ENCODE measurements at places on chromosomes 12 and 14.

DNA sequence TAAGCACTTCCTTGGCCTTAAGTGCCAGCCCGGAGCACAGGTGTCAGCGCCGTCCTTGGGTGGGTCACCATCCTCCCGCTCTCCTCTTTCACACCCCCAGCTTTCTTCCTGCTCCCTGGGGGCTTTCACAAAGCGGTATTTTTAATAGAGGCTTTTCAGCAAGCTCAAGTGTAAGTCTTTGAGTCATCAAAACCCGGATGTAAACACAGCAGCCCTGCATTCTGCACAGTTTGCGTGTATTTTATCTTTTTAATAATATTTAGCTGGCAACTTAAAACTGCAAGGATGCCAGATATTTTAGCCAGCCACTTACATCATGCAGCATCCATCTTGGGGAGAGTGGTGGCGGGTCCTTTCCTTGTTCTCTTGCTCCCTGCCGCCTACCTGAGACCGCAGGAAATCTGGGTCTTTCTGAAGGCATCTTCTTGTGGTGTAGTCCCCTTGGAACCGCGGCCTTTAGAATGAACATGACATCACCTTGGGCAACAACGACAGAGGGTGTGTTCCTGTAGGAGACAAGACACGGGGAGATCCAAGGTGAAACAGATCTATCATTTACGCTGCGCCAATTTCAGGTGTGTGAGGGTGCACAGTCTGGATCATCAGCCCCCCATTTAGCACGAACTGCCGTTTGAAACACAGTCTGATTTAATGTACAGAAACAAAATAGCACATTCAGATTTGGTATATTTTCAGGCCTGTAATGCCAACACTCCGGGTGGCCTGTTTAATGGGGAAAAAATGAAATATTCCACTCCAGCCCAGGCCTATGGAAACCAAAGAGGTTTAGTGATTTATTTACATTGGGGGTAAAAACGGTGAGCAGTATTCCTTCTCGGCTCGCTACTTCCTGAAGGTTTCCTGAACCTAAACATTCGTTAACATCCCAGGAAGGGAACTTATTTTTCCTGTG lies 12.5 kb upstream of the IRF2BPL start:
- DNase-seq, result no peak

- DNase-seq, result peak; percentile 40
These were observed 92.7 kb upstream of the DNM1L start for GRCh38 chr12:32586390-32586789.

- no peak for DNase-seq
These were observed 118.3 kb downstream of the SLC38A6 start for GRCh38 chr14:61099216-61099835.

- peak; percentile 71 for DNase-seq
These were observed 24.0 kb upstream of the LGR5 start for GRCh38 chr12:71415336-71416231.

GRCh38 chr14:49687942-49688700 lies at the start of gene POLE2:
Gene POLE2 (minus strand): TSS chr14:49688214. CDS start chr14:49688203, 11 bp downstream.
- peak; percentile 91 for DNase-seq

DNA sequence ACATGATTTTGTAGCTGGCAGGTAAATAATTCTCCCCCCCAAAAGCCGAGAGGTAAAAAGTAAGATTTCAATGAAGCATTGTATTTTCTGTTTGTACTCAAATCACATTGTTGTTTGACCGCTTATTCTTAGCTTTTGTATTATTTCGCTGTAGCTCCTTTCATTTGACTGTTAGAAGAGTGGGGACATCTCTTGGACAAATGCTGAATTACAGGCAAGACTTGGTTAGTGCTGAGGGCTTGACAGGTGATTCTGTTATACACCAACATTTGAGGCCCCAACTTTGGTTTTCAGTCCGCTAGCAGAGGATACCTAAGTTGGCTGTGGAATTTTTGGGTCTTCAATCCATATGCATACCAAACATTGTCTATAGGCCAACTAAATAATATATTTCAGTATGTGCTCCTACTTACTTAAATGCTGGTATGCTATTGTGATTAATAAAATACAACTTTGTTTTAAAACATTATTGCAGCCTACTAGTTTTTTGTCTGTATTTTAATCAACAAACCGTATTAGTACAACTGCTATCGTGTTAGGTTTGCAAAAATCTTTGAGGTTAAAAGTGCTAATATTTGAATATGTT lies 102.2 kb downstream of the ERC1 start:
- peak; percentile 54 for DNase-seq

DNA sequence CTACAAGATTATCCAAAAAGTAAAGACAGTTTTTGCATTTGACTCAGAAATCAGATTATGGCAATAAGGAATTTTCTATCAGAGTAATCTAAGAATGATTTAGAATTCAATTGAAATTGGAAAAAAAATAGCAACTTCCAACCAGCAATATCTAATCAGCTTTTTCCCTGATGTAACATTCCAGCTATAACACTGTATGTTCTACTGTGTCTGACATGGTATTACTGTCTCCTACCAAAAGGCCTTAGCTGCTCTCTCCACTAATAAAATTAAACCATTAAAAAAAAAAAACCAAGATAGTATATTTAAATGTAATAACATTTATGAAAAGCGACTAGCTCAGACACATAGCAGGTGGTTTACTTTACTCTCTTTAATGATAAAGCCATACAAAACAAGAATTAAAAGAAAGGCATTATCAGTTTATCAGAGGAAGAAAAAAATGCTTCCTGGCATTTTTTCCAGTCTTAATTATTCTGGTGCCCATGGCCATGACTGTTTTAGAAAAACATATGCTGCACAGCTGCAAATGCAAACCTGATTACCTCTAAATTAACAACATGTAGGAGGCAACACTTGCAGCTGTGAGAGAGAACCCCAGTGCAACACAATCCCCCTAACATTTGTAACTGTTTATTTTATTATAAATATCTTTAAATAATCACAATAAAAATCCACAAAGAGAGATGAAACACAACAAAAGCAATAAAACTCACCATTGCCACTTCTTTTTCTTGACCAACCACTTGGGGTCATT lies 28.8 kb downstream of the PHLDA1 start:
- DNase-seq, result no peak

- DNase-seq, result peak; percentile 53
These were observed 255.4 kb downstream of the DAD1 start for GRCh38 chr14:22333422-22334274.

DNA sequence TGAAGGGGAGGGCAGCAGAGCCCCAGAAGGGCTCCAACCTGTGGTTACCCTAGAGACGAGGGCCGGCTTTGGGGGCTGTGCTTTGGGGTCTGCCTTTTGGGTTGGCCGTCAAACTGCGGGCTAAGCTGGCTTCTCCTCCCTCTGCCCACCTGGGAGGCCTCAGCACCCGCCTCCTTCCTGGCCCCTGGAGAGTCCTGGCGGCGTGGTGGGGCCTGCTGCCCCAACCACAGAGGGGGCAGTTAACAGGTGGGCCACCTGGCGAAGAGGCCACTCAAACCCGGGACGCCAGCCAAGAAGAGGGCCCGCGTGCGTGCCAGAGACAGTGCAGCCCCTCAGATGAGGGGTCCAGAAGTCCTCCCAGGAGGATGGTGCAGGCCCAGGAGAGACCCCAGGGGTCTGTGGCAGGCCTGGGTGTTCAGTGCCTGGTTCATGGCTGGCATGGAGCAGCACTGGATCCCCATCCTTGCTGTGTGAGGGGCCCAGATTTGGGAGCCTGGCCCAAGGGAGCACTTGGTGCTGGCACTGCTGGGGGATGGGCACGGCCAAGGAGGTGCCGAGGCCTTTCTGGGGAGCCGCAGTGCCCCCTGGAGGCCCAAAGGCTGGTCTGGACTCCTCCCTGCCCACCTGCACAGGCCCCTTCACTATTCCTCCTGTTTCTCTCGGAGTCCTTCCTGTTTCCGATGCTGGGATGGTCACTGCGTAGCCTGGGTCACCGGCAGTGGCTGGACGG lies 48.8 kb downstream of the LRCOL1 start:
- peak; percentile 33 for DNase-seq

DNA sequence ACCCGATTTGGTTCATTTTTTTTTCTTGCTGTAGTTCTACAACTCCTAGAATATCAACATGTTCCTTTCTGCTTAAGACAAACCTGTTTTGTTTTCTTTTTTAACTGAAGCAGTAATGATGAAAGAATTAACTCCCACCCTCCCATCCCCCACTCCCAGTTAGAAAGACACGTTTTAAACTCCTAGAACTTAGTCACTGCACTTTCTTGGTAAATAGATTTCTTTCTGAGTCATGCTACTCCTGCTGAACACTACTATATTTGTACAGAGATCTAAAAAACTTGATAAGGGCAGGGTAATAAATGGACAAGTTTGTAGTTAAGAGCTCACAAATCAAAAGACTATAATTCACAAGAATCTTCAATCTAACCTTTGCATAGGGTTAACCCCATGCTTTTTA lies 118.9 kb upstream of the PTPRB start:
- DNase-seq, result no peak

DNA sequence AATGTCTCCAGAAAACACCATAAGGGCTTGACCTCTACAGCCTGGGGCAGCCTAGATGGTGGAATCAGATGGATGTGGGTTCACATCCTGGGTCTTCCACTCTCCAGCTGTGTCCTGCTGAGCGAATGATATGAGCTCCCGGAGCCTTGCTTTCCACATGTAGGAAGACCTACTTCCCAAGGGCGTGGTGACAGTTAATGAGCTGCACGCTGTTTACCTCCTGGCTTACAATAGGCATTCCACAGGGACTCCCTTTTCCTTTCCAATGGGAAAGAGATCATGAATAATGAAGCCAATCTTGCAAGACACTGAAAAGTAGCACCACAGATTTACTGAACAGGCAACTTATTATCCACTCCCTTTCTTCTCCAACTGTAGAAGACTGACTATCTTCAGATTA lies 46.1 kb downstream of the TMTC1 start:
- DNase-seq, result no peak

GRCh38 chr14:21894003-21894897 lies 220.6 kb upstream of the OR4E1 start:
- DNase-seq, result no peak

DNA sequence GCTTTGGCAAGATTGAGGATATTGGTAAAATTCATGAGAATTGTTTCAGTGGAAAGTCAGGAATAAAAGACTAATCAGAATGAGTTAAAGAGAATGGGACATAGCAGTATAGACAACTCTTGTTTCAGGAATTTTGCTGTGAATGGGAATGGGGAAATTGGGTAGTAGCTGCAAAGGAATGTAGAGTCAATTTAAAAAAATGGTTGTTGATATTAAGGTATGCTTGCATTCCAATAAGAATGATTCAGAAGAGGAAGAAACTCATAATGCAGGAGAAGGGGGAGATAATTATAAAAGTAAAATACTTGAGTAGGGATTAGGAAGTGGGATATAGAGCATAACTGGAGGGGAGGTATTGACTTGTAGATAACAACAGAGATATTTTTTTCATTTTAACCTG lies 40.7 kb downstream of the MNAT1 start:
- DNase-seq, result peak; percentile 52

GRCh38 chr14:92122351-92122677 lies 545 bp downstream of the CPSF2 start:
- peak; percentile 33 for DNase-seq

DNA sequence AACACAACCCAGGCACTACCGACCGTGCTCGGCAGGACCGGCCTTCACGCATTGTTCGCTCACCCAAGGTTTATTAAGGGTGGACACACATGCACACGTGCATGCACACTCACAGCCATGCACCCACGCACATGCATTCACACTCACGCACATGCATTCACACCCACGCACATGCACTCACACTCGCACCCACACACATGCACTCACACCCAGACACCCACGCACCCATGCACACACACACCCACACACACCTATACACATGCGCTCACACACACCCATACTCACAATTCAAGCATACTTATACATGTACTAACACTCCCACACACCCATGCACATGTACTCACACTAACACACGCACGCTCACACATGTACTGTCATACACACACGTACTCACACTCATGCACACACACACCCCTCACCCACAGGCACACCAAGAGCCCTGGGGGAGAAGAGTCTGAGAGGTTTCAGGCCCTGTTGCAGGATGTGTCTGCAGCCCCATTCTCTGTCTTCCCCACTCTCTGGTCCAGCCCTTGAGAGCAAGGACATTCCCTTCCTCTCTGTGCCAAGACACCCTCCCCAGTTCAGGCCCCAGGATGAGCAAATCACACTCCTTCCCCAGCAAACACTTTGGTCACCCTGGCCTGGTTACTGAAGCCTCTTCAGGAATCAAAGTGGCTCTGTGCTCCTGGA lies 49.4 kb upstream of the BCL11B start:
- DNase-seq, result peak; percentile 20

DNA sequence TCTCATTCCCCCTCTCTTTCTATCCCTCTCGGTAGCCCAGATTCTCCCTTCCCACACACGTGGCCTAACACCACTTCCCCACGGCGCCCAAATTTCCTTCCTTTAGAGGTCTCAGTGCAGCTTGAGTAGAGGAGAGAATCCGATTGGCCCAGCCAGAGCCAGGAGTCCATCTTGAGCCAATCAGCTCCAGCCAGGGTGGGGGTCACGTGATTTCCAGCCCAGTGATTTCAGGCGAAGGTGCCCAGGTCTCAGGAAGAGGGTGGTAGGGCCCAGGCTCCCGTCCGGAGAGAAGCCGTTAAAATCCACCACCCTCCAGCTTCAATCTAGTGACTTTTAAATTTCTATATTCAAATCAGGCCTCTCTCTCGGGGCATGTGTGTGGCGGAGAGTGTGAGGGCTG lies 45.2 kb upstream of the MYL2 start:
- no peak for DNase-seq

DNA sequence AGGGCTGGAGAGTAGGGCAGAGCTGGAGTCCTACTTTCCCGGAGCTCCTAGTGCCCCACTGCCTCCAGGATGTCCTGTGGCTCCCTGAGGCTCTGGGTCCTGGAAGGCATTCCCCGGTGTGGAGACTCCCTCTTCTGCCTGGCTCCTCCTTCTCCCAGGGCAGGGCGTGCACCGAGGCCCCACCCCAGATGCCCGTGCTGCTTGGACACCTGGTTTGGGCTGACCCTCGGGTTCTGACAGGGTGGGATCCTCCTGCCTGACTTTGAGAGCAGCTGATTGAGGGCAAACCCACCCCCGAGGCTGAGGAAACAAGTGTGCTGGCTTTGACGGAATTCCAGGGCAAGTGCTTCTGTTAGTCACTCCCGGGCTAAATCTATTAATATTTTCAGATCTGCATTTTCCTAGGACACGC lies 15.4 kb downstream of the TEAD4 start:
- DNase-seq, result peak; percentile 67

DNA sequence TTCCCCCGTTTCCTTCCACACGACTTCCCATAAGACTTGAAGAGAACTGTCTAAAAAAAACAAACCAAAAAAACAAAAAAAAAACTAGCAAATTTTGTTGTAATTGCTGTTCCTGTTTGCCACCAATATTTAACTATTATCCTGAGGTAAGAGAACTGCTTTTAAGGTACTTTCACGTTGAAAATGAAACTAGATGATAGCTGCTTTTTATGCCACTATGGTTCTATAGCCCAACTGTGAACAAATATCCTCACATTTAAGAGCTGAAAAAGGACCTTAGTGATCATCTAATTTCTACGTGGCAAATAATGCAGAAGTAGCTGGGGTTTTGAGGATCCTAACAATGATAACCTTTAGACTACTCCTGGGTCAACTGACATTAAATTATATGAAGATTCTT lies 98.6 kb downstream of the TAOK3 start:
- no peak for DNase-seq
